ENCODE measurements at places on chromosomes 2 and 18. TPM values are rescaled to one million over a fixed set of nuclear protein-coding genes. Genes with fewer than 3 reads are reported as not detected.

The C2orf78 gene
- total RNA-seq = 1.5 TPM

The SMYD1 gene
- not detected for total RNA-seq

The TMEM178A gene
- 1.3 TPM for total RNA-seq

The MC4R gene
- not detected for total RNA-seq

The UCN gene
- 8.0 TPM for total RNA-seq

The KRTCAP3 gene
- 65.7 TPM for total RNA-seq

The ATG9A gene
- total RNA-seq = 51.8 TPM

The RTP5 gene
- not detected for total RNA-seq

The ASAP2 gene
- 16.5 TPM for total RNA-seq

The EVA1A gene
- 2.8 TPM for total RNA-seq

The C2orf74 gene
- not detected for total RNA-seq

The GPR35 gene
- 4.2 TPM for total RNA-seq

GRCh38 chr18:39938676-39939608, 2016.1 kb upstream of the PIK3C3 start:
- H3K27me3 ChIP-seq = no peaks in the 10 kb centered on the region
- DNase-seq = no peak
- no peaks in the 10 kb centered on the region for H3K36me3 ChIP-seq

DNA sequence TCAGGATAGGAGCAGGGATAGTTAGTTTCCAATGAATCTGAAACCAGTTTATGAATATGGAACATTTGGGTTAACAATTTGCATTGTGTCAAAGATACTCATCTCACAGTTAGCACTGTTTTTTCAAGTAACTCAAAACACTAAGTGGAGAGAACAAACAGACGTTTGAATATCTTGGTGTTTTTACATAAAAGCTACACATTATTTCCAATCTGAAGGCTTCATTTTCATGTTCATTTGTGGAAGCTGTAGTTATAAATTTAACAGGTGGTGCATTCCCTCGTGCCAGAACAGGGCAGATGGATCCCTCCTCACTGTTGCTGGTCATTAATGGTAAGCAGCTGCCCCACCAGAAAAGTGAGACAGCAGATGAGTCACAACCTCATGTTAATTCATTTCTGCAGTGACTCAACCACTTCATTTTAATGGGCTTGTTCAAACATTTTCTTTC, 286.9 kb downstream of the TMX3 start:
- no peak overlapping the region for H3K4me3 ChIP-seq
- H3K27ac ChIP-seq = no peak overlapping the region
- H3K27me3 ChIP-seq = no peaks in the 10 kb centered on the region
- no peaks in the 10 kb centered on the region for H3K4me1 ChIP-seq
- H3K36me3 ChIP-seq = no peaks in the 10 kb centered on the region

- no peak for DNase-seq
- no peak within 1 kb of the TSS for H3K4me3 ChIP-seq
- no peaks in the 10 kb centered on the region for H3K27me3 ChIP-seq
- no peaks in the 10 kb centered on the region for H3K36me3 ChIP-seq
- no peaks in the 10 kb centered on the region for H3K4me1 ChIP-seq
These were observed at the start of gene EPB41L3 for GRCh38 chr18:5543773-5544389. EPB41L3 (minus strand) TSS chr18:5543997; CDS start chr18:5489183, 54,814 bp downstream.

DNA sequence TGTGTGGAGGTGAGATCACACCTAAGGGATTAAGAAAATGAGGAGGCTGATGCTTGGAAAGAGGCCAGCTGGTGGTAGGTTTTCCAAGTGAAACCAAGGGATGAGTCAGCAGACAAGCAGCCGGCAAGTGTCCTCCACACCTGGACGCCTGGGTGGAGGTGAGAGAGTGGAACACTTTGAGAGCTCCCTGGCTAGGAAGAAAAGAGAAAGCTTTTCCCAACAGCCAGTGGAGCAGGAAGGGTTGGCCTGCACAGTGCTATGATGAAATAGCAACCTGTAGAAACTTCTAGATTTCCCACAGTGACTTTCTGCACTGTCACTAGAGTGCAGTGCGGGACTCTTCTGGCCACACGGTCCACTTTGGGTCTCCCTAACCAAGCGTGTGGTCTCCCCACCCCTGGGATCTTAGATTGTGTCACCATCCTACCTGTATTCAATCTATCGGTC, 19.6 kb upstream of the IL37 start:
- H3K36me3 ChIP-seq = no peaks in the 10 kb centered on the region
- no peaks in the 10 kb centered on the region for H3K27me3 ChIP-seq
- H3K27ac ChIP-seq = no peak overlapping the region
- no peak overlapping the region for H3K4me3 ChIP-seq

DNA sequence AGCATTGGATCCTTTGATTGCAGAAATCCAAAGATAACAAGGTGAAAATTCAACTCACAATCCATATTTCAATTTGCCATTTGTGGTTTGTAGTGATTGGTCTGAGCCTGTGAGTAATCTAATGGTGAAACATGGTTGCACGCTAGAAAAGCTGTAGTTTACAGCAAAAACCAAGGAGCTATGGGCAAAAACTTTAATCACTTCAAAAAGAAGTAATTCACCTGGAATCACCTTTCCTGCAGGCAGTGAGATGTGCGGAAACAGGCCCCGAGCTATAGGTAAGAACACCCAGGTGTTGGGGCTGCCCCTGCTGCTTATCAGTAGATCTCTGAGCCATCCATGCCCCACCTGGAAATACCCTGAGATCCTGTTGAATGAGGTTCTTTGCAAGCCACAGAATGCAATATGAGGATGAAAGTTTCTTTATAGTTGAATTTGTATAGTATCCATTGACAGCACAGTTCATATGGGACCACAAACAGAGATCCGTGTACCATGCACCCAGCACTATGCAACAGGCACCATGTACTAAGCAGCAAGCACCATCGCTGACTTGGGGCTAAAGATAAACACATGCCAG, 208.2 kb downstream of the SPP2 start:
- H3K4me1 ChIP-seq = peaks cover 12% of the 10 kb centered on the region
- no peak for DNase-seq
- H3K4me3 ChIP-seq = peak overlapping the region; percentile 25
- no peaks in the 10 kb centered on the region for H3K36me3 ChIP-seq
- peak overlapping the region; percentile 45 for H3K27ac ChIP-seq
- H3K27me3 ChIP-seq = no peaks in the 10 kb centered on the region

- no peak for DNase-seq
- no peaks in the 10 kb centered on the region for H3K27me3 ChIP-seq
- H3K36me3 ChIP-seq = no peaks in the 10 kb centered on the region
- no peaks in the 10 kb centered on the region for H3K4me1 ChIP-seq
- no peak overlapping the region for H3K4me3 ChIP-seq
These were observed 95.1 kb upstream of the L3MBTL4 start for GRCh38 chr18:6509832-6510231.

DNA sequence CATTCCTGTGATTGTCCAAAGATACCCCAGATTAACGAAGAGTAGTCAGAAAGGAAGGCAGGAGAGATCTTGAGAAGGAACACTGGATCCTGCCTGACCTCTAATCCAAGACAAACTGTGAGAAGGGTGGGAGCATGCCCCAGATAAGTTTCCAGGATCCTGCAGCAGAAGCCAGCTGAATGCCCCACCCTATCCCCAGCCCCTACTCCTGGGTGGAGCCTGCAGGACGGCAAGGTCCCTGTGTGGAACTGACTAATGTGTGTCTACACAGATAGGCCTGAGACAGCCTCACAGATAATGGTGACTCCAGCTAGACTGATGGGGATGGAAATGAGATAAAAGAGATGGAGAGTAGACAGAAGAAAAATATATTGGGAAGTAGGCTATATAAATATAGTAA, 174.3 kb downstream of the PDE1A start:
- no peak overlapping the region for H3K27ac ChIP-seq
- DNase-seq = no peak
- H3K36me3 ChIP-seq = no peaks in the 10 kb centered on the region
- H3K27me3 ChIP-seq = no peaks in the 10 kb centered on the region

GRCh38 chr2:57182916-57183315, 863.7 kb upstream of the VRK2 start:
- no peak overlapping the region for H3K27ac ChIP-seq
- H3K27me3 ChIP-seq = no peaks in the 10 kb centered on the region
- peaks cover 17% of the 10 kb centered on the region for H3K4me1 ChIP-seq
- DNase-seq = no peak
- no peak overlapping the region for H3K4me3 ChIP-seq

DNA sequence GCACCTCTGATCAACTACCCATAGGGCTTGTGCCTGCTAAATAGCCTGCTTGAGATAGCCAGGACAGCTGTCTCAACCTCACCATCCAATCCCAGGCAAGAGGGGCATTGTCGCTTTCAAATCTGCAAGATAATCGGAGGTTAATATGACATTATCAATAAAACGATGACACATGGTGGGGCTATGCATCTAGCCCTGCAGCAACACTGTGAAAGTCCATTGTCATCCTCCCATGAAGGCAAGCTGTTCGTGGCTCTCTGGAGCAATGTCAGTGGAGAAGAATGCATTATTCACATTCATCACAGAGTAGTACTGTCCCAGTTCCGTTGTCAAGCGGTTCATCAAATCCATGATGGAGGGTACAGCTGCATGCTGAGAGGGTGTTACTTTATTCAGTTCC, 18.9 kb upstream of the KLHL23 start:
- H3K4me1 ChIP-seq = no peaks in the 10 kb centered on the region
- no peak for DNase-seq
- no peak overlapping the region for H3K27ac ChIP-seq
- H3K4me3 ChIP-seq = no peak overlapping the region

- no peak overlapping the region for H3K4me3 ChIP-seq
- H3K36me3 ChIP-seq = no peaks in the 10 kb centered on the region
- no peaks in the 10 kb centered on the region for H3K4me1 ChIP-seq
- H3K27me3 ChIP-seq = no peaks in the 10 kb centered on the region
- no peak overlapping the region for H3K27ac ChIP-seq
These were observed 478.7 kb upstream of the CNTNAP5 start for GRCh38 chr2:123546353-123546752.

DNA sequence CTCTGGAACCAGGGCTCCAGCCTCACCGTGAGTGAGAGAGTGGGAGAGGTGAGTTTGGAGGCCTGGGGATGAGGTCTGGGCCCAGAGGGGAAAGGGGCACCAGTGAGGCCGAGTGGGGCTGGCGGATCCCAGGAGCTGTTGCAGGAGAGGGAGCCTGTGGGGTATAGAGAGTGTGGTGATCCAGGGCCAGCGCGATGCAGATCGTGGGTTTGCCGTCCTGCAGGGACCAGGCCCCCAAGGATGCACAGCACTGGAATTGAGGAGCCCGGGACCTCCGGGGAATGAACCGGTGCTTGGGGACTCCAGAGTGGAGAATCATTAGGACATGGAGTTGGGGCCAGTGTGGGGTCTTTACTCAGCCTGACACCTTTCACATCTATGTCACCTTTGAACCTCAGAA, 25.7 kb upstream of the RAB6D start:
- 0 out of 2 replicates have a peak, but pooled peaks cover 3% of the 10 kb centered on the region for H3K27me3 ChIP-seq
- no peak overlapping the region for H3K4me3 ChIP-seq
- H3K36me3 ChIP-seq = no peaks in the 10 kb centered on the region
- no peaks in the 10 kb centered on the region for H3K4me1 ChIP-seq

DNA sequence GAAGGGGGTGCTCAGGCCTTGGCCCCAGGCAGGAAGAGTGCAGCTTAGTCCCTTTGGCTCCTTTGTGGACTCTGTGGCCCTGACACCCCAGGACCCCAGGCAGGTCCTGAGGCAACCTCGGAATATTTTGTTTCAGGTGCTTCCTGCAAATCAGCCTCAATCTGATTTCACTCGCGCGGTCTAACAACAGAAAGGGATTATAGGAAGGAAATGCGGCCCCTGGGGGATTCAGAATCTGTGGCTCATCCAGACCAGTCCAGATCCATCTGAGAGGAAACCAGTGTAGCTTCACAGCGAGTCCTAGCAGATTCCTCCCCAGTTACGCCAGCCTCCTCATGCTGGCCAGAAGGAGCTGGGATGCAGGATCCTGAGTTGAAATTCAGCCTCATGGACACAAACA, 59.5 kb upstream of the YWHAQ start:
- H3K4me1 ChIP-seq = peaks cover 8% of the 10 kb centered on the region
- H3K4me3 ChIP-seq = no peak overlapping the region
- no peak overlapping the region for H3K27ac ChIP-seq
- H3K36me3 ChIP-seq = no peaks in the 10 kb centered on the region
- DNase-seq = no peak
- H3K27me3 ChIP-seq = no peaks in the 10 kb centered on the region

- H3K4me3 ChIP-seq = peak overlapping the region; percentile 21
- peak; percentile 80 for DNase-seq
- peaks cover 51% of the 10 kb centered on the region for H3K4me1 ChIP-seq
- H3K36me3 ChIP-seq = no peaks in the 10 kb centered on the region
- H3K27ac ChIP-seq = peak overlapping the region; percentile 63
These were observed 88.2 kb downstream of the PLB1 start for GRCh38 chr2:28583899-28584553.

DNA sequence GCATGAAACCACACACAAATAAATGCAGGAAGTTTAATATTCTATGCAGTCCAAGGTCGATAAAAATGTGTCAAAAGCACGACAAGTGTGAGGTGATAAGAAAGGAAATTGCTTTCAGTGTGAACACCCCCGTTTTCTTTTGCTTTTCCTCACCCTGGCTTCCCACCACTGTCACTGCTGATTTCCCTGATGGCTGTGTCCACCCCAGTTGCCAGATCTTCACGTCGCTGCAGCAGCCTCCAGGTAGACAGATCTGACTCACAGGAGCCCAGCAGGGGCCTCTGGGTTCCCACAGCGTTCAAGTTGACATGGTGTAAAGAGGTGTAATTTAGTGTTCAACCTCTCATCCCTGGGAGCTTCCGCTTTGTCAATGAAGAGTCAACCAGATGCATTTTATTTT, 128.0 kb upstream of the TACR1 start:
- H3K36me3 ChIP-seq = no peaks in the 10 kb centered on the region
- no peak overlapping the region for H3K27ac ChIP-seq
- no peaks in the 10 kb centered on the region for H3K4me1 ChIP-seq

DNA sequence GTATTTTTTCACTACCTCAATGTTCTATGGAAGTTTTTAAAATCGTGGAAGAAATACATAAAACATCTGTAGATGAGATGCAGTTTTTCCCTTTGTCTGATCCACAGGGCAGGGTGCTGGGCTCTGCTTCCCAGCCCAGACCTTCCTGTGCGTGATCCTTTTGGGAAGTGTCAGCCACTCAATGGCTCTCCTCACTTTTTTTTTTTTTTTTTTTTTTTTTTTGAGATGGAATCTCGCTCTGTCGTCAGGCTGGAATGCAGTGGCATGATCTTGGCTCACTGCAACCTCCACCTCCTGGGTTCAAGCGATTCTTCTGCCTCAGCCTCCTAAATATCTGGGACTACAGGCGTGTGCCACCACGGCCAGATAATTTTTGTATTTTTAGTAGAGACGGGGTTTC, 32.8 kb downstream of the SOWAHC start:
- H3K27ac ChIP-seq = no peak overlapping the region
- H3K36me3 ChIP-seq = no peaks in the 10 kb centered on the region
- no peak for DNase-seq
- no peak overlapping the region for H3K4me3 ChIP-seq
- H3K27me3 ChIP-seq = no peaks in the 10 kb centered on the region

- no peak overlapping the region for H3K27ac ChIP-seq
- H3K36me3 ChIP-seq = no peaks in the 10 kb centered on the region
- DNase-seq = no peak
- no peaks in the 10 kb centered on the region for H3K27me3 ChIP-seq
- H3K4me1 ChIP-seq = 0 out of 2 replicates have a peak, but pooled peaks cover 3% of the 10 kb centered on the region
These were observed 32.9 kb upstream of the RNF149 start for GRCh38 chr2:101341421-101341820.

- no peaks in the 10 kb centered on the region for H3K27me3 ChIP-seq
- no peak overlapping the region for H3K4me3 ChIP-seq
- H3K27ac ChIP-seq = no peak overlapping the region
- peaks cover 56% of the 10 kb centered on the region for H3K36me3 ChIP-seq
- no peaks in the 10 kb centered on the region for H3K4me1 ChIP-seq
These were observed 68.4 kb downstream of the POLR1A start for GRCh38 chr2:86037141-86037794.

- H3K27ac ChIP-seq = peak within 1 kb of the TSS; percentile 69
- H3K27me3 ChIP-seq = no peaks in the 10 kb centered on the region
- DNase-seq = no peak
- peaks cover 6% of the 10 kb centered on the region for H3K4me1 ChIP-seq
- no peaks in the 10 kb centered on the region for H3K36me3 ChIP-seq
These were observed at the start of gene ESPNL for GRCh38 chr2:238100049-238100820. ESPNL (plus strand) TSS chr2:238100340; CDS start chr2:238100420, 80 bp downstream.

All from HCT116 (cell line).